Uterus (tissue), 4 donors: ENCODE measurements at places on chromosomes 3 and 15. TPM values are rescaled to one million over a fixed set of nuclear protein-coding genes. Genes with fewer than 3 reads are reported as not detected.

DNA sequence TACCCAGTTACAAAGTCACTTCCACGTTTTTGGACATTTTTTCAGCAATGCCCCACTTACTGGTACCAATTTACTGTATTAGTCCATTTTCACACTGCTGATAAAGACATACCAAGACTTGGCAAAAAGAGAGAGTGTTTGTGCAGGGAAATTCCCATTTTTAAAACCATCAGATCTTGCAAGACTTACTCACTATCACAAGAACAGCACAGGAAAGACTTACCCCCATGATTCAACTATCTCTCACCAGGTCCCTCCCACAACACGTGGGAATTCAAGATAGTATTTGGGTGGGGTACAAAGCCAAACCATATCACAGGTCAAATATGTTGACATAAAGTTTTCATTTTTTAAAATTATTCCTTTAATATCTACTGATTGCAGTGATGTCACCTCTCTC is 16.2 kb upstream of the ABI3BP start:
- DNase-seq = no peak
- H3K27ac ChIP-seq = no peak overlapping the region
- no peaks in the 10 kb centered on the region for H3K27me3 ChIP-seq

GRCh38 chr3:14142567-14143270 is 17.9 kb downstream of the TMEM43 start:
- H3K36me3 ChIP-seq = no peaks in the 10 kb centered on the region
- H3K4me1 ChIP-seq = peaks cover 19% of the 10 kb centered on the region
- H3K4me3 ChIP-seq = no peak overlapping the region
- no peaks in the 10 kb centered on the region for H3K27me3 ChIP-seq
- peak overlapping the region; percentile 86 for H3K27ac ChIP-seq

- peaks cover 17% of the 10 kb centered on the region for H3K4me1 ChIP-seq
- H3K4me3 ChIP-seq = peak overlapping the region; percentile 9
- DNase-seq = peak; percentile 36
- peak overlapping the region; percentile 96 for H3K27ac ChIP-seq
- no peaks in the 10 kb centered on the region for H3K27me3 ChIP-seq
- no peaks in the 10 kb centered on the region for H3K36me3 ChIP-seq
Measured at GRCh38 chr3:159852821-159853505, 135.7 kb upstream of the IL12A start.

DNA sequence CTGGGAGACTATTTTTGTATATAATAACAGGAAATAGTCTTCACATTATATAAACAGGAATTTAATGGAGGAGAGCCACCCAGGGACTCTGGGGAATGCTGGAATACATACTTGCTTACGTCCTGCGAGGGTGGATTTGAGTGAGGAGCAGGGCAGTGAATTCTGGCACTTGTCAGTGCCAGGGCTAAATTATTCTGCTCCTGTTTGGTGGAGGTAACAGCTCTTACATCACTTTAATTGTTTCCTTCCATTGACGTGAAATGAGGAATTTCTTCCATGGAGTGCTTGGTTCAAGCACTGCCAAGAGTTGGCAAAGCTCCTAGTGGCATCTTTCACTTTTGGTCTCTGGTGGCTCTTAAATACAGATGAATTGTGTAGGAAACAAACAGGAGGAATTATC is 94.1 kb upstream of the GOLGA8J start:
- H3K36me3 ChIP-seq = no peaks in the 10 kb centered on the region
- H3K27me3 ChIP-seq = no peaks in the 10 kb centered on the region
- DNase-seq = no peak
- no peak overlapping the region for H3K27ac ChIP-seq
- H3K4me3 ChIP-seq = no peak overlapping the region

DNA sequence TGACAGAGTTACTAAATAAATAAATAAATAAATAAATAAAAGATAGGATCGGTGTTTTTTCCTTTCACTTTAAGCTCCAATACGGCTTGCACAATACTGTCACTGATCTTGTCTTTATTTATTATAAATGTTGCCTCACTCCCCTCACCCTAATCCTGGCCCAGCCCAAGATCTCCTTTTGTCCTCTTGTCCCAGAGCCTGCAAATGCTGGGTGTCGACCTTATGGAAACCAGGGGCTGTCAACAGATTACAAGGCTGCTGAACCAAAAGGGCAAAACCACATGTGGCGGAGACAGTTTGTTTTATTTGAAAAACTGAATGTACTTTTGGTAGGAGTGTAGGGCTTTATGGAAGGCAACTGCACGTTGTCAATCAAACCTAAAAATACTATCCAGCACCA is 75.9 kb downstream of the RFTN1 start:
- no peaks in the 10 kb centered on the region for H3K27me3 ChIP-seq
- no peak overlapping the region for H3K27ac ChIP-seq
- no peaks in the 10 kb centered on the region for H3K36me3 ChIP-seq
- DNase-seq = no peak
- no peak overlapping the region for H3K4me3 ChIP-seq
- no peaks in the 10 kb centered on the region for H3K4me1 ChIP-seq

- H3K27me3 ChIP-seq = no peaks in the 10 kb centered on the region
- no peaks in the 10 kb centered on the region for H3K4me1 ChIP-seq
- no peaks in the 10 kb centered on the region for H3K36me3 ChIP-seq
- no peak overlapping the region for H3K4me3 ChIP-seq
- no peak overlapping the region for H3K27ac ChIP-seq
Measured at GRCh38 chr3:187773233-187774184, 28.2 kb upstream of the BCL6 start.

DNA sequence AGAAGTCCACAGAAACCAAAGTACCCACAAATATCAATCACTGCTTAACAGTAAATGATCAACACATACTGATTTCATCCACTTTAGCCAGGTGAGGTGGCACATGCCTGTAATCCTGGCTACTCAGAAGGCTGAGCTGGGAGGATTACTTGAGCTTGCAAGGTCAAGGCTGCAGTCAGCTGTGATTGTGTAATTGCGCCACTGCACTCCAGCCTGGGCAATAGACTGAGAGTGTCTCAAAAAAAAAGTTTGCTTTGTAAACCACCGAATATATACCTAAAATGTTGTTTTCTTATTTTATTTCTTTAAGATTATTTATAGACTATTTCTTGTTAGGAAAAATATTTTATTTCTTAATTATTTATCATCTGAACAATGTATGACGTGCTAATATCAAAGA is 8.7 kb upstream of the ATP13A4 start:
- no peaks in the 10 kb centered on the region for H3K27me3 ChIP-seq
- DNase-seq = no peak
- H3K4me1 ChIP-seq = no peaks in the 10 kb centered on the region
- H3K27ac ChIP-seq = no peak overlapping the region
- no peak overlapping the region for H3K4me3 ChIP-seq

- H3K36me3 ChIP-seq = no peaks in the 10 kb centered on the region
- H3K4me1 ChIP-seq = no peaks in the 10 kb centered on the region
- DNase-seq = no peak
- H3K27me3 ChIP-seq = no peaks in the 10 kb centered on the region
- no peak overlapping the region for H3K4me3 ChIP-seq
Measured at GRCh38 chr3:12232785-12233300, 56.0 kb upstream of the PPARG start.

DNA sequence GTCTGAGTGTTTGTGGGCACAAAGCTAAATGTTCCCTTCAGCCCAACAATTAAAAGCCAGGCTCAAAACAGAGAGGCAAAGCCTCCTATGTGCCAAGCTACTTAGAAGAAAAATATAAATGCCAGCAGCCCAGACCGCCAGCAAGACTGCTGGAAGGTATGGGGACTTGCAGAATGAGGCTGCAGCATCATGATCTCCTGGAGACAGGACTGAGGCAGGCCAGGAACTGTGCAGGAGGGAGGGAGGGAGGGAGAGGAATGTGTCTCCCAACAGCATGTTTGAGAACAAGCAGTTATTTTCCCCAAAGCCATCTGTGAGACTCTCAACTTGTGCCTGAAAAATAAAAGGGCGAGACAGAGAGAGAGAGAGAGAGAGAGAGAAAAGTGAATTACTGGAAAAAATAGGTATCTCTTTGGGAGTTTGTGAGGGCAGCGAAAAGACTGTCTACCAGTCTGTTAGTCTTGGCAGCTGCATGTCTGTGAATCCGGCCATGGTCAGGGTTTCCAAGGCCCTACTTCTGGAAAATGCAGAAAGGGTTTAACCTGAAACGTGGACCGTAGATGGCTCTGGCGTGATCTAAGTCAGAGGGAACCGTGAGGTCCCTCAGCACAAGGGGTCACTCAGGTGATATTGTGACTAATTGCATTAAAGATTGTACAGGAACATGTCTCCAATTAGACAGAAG is 139.7 kb upstream of the COL8A1 start:
- H3K4me1 ChIP-seq = no peaks in the 10 kb centered on the region
- H3K27ac ChIP-seq = no peak overlapping the region
- DNase-seq = no peak
- no peaks in the 10 kb centered on the region for H3K27me3 ChIP-seq
- no peak overlapping the region for H3K4me3 ChIP-seq

GRCh38 chr3:123687286-123687685 is 102.4 kb upstream of the HACD2 start:
- no peak overlapping the region for H3K4me3 ChIP-seq
- peak overlapping the region; percentile 96 for H3K27ac ChIP-seq
- H3K4me1 ChIP-seq = peaks cover 60% of the 10 kb centered on the region
- H3K27me3 ChIP-seq = no peaks in the 10 kb centered on the region

GRCh38 chr3:189547448-189547847 is 83.7 kb upstream of the TP63 start:
- H3K4me1 ChIP-seq = no peaks in the 10 kb centered on the region
- no peak for DNase-seq
- no peak overlapping the region for H3K4me3 ChIP-seq

GRCh38 chr15:85383470-85384148 is 3.2 kb downstream of the AKAP13 start:
- no peaks in the 10 kb centered on the region for H3K27me3 ChIP-seq
- H3K27ac ChIP-seq = no peak overlapping the region
- no peak overlapping the region for H3K4me3 ChIP-seq
- no peak for DNase-seq
- no peaks in the 10 kb centered on the region for H3K36me3 ChIP-seq

DNA sequence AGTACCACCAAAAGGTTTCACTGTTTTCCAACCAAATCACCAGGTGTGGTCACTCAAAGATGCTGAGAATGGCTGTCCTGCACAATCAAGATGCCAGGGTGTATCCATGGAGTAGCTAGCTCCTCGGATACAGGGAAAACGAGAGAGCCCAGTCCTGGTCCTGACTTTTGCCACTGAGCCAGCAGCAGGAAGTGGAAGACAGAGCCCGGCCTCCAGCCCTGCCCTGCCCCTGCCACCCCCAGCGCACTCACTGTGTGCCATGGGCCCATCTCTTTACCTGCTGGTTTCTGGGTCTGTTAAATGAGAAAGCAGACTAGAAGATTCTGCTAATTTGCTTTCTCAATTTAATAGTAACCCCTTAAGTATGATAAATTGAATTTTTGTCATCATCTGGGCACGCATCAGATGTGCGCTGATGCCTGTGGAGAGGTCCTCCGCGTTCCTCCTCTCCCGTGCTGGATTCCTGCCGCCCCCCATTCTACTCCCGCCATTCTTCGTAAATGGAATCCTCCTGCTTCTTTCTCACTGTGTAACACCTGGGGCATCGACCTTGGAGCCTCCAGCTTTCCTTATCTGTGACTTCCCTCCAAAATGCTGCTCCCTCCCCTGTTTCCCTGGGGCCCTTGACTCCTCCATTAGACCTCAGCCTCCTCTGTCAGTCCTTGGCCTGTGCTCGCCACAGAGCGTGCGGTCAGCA is 18.0 kb downstream of the TNFAIP8L3 start:
- H3K27ac ChIP-seq = peak overlapping the region; percentile 92
- no peak for DNase-seq
- no peaks in the 10 kb centered on the region for H3K36me3 ChIP-seq
- no peaks in the 10 kb centered on the region for H3K27me3 ChIP-seq
- peaks cover 17% of the 10 kb centered on the region for H3K4me1 ChIP-seq

GRCh38 chr3:10508235-10508618 is 2.8 kb upstream of the ATP2B2 start:
- H3K4me3 ChIP-seq = no peak overlapping the region
- DNase-seq = no peak
- H3K27ac ChIP-seq = no peak overlapping the region
- no peaks in the 10 kb centered on the region for H3K27me3 ChIP-seq
- H3K36me3 ChIP-seq = no peaks in the 10 kb centered on the region

APBA2 gene
- total RNA-seq = 2.3 TPM

PROK2 gene
- total RNA-seq = not detected

MESP2 gene
- not detected for total RNA-seq

CKMT1B gene
- total RNA-seq = 0.29 TPM

CAND2 gene
- 12.0 TPM for total RNA-seq

WDR93 gene
- not detected for total RNA-seq

PRRT3 gene
- 0.51 TPM for total RNA-seq
